Stimulated activated CD8-positive, alpha-beta memory T cell treated with anti-CD3 and anti-CD28 coated beads, Interleukin-4, amount 100 ng/mL, for 48 hours (primary cell): ENCODE measurements at places on chromosomes 2 and 18.

DNA sequence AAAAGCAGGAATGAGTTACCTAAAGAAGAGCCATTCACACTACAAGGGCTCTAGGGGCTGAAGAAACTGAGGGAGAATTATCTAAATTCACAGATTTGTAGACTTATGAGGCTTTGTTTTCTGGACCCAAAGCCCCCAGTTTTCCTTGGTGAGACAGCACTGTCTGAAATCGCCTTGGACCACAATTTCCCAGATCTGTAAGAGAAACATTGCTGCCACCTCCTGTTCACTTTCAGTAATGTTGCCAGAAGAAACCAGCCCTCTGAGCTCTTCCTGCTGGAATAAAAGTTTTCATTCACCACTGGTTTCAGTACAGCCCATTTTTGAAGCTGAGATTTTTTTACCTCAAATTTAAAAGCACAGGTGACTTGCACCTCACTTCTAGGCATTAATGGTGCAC, 169.2 kb downstream of the CDH20 start:
- peak; percentile 25 for DNase-seq

GRCh38 chr18:75475228-75475627, 47.7 kb upstream of the SMIM21 start:
- DNase-seq = no peak

DNA sequence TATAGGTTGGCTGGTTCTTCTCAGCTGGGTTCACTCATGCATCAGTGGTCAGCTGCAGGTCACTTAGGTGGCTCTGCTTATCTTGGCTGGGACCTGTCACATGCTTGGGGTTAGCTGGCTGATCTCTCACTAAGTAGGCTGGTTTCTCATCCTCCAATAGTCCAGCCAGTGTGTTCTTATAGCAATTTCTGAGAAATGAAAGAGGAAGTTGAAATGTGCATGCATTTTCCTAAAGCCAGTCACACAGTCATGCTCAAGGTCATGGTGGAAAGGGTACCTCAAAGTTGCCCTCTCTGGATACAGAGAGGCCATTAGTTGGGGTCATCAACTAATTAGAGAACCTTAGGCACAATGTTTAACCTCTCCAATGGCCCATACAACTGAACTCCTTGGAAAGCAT, 64.4 kb downstream of the KLHL29 start:
- no peak for DNase-seq

- DNase-seq = no peak
Measured at GRCh38 chr2:109690457-109690821, 76.3 kb downstream of the SOWAHC start.

DNA sequence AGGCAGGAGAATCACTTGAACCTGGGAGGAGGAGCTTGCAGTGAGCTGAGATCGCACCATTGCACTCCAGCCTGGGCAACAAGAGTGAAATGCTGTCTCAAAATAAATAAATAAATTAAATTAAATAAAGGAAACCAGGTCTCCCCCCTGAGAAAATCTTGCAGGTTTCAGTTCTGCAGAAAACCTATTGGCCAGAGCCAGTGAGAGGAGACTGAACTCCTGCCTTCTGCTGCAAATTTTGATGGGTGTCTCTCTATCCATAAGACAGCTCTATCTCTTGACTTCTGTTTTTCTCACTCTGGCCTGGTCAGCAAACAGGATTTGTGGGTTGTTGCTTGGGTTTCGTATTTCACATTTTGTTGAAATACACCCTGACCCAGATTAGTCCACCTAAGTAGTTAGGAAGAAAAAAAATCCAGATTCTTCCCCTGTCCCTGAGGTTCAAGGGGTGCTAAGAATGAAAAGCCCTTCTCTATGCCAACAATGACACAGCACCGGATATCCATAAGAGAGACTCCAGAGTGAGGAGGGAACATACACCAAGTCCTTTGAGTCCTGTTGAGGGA, 86.7 kb upstream of the MAP4K4 start:
- no peak for DNase-seq

GRCh38 chr18:10121786-10122515, 208.1 kb downstream of the VAPA start:
- no peak for DNase-seq

DNA sequence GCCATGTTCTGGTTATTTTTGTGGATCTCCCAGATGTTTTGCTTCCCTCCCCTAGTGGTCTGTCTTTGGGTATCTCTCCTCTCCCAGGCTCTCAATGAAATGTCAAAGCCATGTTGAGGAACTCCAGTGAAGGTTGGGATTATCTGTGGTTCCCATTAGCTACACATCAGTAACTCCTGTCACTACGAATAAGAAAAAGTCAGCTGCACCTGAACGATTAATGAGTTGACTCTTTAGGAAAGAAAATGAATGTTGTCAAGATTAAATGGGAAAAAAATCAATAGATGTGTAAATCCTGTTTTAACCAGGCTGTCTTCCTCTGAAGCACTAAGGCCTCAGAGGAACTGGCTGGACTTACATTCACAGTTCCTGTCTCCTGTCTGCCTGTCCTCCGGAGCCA, 94.0 kb upstream of the DAPL1 start:
- DNase-seq = no peak

- no peak for DNase-seq
Measured at GRCh38 chr2:203772456-203773165, 66.2 kb downstream of the CD28 start.

DNA sequence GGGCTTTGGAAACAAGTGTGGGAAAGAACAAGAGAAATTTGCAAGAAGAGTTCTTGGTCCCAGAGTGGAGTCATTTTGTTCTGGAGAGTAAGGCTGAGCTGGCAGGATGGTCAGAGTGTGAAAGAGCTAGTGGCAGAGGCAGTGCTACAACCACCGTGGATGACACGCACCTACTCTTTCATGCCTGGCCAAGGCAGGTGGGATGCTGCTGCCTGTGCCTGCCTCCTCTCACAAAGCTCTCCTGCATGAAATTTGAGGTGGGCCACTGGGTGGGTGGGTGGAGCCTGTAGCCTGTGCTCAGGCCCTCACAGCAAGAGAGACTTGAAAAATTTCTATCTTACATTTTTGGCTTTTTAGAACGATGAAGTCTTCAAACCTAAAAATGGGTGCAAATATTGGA, 9.4 kb upstream of the INO80C start:
- DNase-seq = peak; percentile 11

DNA sequence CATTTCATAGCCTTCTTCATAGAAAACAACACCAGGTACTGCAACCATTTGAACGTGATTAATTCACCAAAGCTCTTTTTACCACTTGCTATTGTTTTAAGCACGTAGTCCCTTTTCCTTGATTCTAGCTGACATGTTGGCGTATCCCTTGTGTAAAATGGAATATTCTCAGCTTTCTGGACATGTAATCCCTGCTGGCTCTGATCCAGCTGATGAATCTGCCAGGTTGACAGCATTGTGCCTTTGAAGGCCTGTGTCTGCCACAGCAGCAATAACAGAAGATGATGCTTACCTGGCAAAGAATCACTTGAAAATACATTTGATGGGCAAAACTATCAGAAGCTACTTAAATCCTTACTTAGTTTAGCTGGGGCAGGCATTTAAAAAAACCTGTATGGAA, 81.0 kb upstream of the CCDC150 start:
- DNase-seq = no peak

- DNase-seq = no peak
Measured at GRCh38 chr18:24341361-24341760, 56.3 kb downstream of the OSBPL1A start.

GRCh38 chr18:65761636-65762295, 11.0 kb downstream of the CDH7 start:
- DNase-seq = no peak

- DNase-seq = no peak
Measured at GRCh38 chr2:54772531-54772930, 49.1 kb downstream of the EML6 start.

- DNase-seq = no peak
Measured at GRCh38 chr2:24855022-24855622, 61.9 kb downstream of the CENPO start.

DNA sequence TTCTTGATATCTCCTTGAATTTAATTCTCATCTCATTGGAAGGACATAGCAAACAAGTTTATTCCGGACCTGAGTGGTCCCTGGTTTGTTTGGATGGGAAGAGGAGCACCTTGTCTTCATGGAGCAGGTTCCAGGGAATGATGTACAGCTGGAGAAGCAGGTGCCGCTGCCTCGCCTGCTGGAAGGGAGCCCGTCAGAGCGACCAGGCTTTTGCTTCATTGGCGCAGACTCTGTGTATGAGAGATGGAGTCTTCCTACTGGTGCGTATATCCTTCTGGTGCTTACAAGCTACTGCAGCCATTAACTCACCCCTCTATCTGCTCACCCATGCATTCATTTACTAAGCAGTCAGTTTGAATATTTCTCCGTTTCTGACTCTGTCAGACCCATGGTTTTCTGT, 11.6 kb upstream of the ALLC start:
- DNase-seq = no peak

DNA sequence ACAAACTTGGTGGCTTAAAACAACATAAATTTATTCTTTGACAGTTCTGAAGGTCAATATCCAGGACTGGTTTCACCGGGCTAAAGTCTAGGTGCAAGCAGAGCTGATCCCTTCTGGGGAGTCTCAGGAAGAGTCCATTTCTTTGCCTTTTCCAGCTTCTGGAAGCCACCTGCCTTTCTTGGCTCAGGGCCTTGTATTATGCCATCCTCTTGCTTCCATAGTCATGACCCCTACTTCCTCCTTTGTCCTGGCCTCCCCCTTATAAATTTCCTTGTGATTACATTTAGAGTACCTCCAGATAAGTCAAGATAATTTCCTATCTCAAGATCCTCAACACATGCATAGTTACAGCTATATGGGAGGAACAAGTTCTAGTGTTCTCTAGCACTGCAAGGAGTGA, 1089.5 kb downstream of the LRP1B start:
- DNase-seq = no peak

DNA sequence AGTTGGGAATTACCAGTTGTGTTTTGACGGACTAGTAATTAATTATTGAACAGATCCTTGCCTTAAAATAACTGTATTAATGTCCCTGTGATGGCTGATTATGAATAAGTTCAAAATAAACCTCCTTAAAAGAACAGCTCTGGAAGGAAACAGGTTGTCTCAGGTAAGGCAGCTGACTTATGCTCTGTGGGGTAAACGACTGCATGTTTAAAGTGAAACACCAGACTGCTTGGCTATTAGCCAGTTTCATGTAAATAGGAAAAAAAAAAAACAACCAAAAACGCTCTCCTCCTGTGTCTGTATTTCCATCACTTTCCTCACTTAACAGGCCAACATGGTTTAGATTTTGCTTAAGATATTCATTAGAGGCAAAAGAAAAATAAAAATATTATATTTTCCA, 243.6 kb downstream of the TMEM182 start:
- no peak for DNase-seq

DNA sequence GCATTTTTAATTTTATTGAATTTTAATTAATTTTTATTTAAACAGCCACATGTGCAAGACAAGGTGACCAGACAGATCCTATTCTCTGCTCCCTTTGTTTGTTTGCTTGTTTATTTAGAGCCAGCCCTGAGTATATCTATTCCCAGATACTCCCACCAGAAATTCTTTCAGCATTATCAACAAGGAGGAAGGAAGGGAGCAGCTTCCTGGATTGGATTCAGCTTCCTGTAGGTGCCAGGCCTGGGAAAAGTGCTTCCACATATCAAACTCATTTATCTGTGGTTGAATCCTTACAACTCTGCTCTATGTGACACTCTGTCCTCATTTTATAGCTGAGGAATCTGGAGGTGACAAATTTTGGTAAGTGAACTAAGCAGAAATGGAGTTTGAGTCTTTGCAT, 60.5 kb upstream of the KLF7 start:
- DNase-seq = no peak

GRCh38 chr2:40329739-40330030, 122.2 kb downstream of the SLC8A1 start:
- no peak for DNase-seq

GRCh38 chr2:186346216-186346615, 139.8 kb upstream of the ZC3H15 start:
- DNase-seq = no peak

- DNase-seq = no peak
Measured at GRCh38 chr2:22450831-22451230, 934.1 kb upstream of the KLHL29 start.

GRCh38 chr2:158955842-158956365, 12.5 kb upstream of the TANC1 start:
- no peak for DNase-seq

- no peak for DNase-seq
Measured at GRCh38 chr2:100902817-100903405, 83.0 kb downstream of the NPAS2 start.

- no peak for DNase-seq
Measured at GRCh38 chr2:119349289-119349688, 17.3 kb downstream of the C2orf76 start.

DNA sequence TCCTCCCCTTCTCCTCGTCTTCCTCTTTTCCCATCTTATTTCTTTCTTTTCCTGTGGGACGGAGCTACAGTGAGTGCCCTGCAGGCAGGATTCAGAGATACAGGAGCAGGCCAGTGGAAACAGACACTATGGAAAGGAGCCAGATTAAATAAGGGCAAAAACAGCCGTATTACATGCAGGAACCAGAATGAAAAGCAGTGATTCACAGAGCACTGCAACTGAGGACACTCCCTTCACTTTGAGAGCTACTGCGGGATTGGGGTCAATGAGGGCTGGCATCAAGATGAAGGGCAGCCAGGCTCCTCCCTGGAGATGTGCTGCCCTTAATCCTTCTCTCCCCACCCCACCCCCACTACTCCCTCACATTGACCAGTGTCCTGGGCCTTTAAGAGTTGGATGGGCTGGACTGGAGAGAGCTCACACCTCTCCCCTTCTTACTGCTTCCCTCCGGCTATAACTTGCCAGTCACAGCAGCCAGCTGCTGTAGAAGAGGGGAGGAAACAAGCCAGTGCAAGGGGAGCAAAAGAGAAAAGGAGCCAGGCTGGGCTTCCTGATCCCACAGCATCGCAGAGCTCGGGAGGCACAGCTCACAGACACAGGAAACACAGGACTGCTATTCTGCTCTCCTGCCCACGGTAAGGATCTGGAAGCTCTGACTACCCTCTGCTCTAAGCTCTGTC, at the start of gene PLCD4:
Gene PLCD4 (plus strand): TSS at position 464 of the 680 bp plus-strand sequence. CDS start 7,841 bp downstream, outside the sequence.
- DNase-seq = no peak

DNA sequence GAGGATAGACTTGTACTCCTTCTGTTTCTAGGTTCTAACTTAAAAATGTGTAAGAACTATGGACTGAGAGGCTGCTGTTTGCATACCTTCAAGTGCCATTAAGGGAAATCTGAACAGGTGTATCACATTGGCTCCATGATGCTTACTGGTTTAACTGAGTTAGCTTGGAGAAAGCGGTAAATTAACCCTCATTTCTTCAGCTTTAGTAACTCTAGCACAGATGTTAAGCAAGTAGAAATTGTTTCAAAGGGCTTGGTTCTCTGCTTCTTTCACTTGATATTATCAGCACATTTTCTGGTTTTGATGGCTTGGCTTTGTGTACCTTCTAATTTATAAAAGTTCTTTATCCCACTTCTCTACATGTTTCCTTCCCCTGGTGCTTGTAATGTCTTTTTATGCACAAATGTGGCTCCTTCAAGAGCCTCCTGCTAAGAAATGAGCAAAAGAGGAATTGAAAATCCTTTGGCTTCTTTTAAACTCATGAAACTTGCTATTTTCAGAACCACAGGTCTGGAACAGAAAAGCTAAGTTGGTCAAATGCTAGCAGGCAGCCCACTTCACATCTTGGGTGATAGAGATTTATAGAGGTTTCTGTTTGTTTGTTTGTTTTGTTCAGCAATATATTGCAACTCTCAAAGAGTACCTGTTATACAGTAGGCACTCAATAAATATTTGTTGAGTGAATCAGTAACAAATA, 249.9 kb upstream of the THUMPD2 start:
- DNase-seq = no peak
